ENCODE measurements at places on chromosomes 11 and 22. TPM values are rescaled to one million over a fixed set of nuclear protein-coding genes. Genes with fewer than 3 reads are reported as not detected.

DNA sequence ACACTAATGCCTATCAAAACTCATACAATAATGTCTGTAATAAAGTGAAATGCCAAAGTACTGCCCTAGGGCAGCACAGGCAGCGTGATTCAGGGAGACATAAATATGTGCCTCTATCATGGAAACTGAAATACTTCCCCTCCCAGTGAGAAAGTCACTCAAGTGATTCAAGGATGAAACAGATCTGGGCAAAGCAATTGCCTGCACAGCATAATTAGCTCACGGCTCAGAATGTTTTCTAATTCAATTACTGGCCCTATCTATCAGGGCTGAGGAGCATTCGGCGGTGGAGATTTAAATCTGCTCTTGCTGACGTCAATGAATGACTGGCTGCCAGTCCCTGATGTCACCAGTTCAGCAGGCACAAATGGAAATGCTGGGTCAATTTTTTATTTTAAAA is 27.7 kb upstream of the PPP2R1B start:
- no peak overlapping the region for H3K4me3 ChIP-seq
- H3K4me1 ChIP-seq: no peaks in the 10 kb centered on the region
- H3K27ac ChIP-seq: no peak overlapping the region
- no peak for DNase-seq
- peaks cover 6% of the 10 kb centered on the region for H3K36me3 ChIP-seq

DNA sequence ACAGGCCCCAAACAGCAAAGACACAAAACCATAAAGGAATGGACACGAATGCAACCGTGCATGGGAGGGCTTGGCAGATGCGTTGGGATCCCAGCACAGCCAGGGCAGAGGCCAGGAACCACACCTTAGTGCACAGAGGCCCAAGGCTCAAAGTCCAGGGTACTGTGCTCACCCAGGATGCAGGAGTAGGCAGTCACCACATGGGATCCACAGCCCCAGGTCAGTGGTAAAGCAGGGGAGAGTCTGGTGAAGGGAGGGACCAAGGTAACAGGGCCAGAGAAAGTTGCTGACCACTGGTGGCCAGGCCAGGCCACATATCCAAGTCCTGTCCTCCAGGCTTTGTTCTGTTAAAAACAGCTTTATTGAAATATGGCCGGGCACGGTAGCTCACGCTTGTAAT is 6.5 kb upstream of the CERK start:
- H3K4me3 ChIP-seq: no peak overlapping the region
- no peaks in the 10 kb centered on the region for H3K27me3 ChIP-seq
- peaks cover 12% of the 10 kb centered on the region for H3K4me1 ChIP-seq
- H3K27ac ChIP-seq: no peak overlapping the region
- DNase-seq: no peak

GRCh38 chr22:50278461-50278860 is 8.3 kb upstream of the MAPK11 start:
- no peaks in the 10 kb centered on the region for H3K27me3 ChIP-seq
- H3K27ac ChIP-seq: no peak overlapping the region
- H3K4me1 ChIP-seq: no peaks in the 10 kb centered on the region
- DNase-seq: no peak
- H3K4me3 ChIP-seq: no peak overlapping the region
- H3K36me3 ChIP-seq: no peaks in the 10 kb centered on the region

DNA sequence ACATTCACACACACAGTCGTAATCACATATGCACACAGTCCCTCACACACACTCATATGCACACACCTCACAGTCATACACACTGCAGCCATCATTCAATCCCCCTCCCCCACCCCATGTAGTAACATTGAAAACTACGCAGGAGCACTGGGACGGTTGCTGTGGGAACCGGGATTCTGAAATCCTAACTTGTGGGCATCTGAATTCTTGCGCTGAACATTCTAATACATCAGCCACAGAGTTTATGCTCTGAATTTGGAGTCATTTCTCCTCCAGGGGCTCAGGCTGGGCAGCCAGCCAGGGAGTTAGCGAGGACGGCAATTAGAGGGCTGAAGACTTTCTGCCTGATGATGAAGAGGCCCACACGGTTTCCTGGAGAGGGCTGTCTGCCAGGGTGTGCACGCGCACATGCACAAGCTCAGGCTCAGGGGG is 32.7 kb downstream of the CD6 start:
- H3K36me3 ChIP-seq: peaks cover 18% of the 10 kb centered on the region
- peaks cover 96% of the 10 kb centered on the region for H3K4me1 ChIP-seq

DNA sequence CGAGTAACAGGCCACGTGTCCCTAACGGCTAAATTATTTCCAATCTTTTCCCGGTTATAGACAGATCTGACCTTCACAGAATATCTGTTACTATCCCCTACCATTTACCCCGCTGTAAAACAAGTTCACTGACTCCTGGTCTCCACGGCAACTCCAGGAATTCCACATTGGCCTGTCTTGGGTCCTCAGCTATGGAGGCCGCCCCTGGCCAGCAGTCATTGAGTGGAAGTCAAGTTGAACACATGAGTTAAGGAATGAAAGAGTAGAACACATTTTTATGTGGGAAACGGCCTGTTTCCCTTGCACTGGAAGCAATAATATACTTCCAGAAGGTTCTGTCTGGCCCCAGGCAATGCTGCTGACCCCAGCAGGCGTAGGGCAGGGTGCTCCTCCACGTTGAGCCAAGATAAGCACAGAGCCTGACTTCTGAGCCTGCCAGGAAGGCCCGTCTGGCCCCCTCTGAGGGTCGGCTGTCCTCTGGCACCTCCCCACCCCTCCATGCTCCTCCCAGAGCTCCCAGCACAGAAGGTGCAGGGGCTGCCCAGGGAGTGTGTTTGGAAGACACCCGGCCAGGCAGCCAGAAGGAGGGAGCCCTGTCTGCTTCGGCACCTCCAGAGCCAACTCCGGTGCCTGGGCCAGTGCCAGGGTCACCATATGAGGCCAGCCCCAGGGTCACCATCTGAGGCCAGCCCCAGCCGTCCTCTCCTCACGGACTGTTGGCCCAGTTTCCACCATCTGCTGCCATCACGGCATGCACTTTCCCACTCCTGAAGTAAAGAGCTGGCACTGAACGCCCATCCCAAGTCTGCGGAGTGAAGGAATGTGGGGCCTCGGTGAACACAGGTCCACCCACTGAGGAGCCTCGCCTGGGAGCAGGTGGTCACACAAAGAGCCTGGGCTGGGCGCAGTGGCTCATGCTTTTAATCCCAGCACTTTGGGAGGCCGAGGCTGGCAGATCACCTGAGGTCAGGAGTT is 813.2 kb downstream of the BRD1 start:
- no peak for DNase-seq
- no peak overlapping the region for H3K4me3 ChIP-seq
- H3K4me1 ChIP-seq: no peaks in the 10 kb centered on the region
- no peak overlapping the region for H3K27ac ChIP-seq

DNA sequence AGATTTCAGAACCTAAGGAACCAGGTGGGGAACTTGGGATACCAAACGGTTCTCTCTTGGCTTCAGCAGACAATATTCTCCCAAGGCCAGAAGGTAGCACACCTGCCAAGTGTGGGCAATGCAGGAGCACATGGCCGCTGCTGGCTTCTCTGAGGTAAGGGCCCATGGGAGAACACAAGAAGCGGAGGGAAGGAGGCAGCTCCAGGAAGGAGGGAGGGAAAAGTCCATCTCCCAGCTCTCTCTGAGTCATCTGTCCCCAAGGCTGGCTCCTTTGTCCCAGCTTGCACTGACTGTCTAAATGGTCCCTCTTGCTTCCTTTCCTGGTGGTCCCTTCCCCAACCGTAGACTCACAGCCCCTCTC is 557.9 kb upstream of the CADM1 start:
- H3K36me3 ChIP-seq: no peaks in the 10 kb centered on the region
- no peak for DNase-seq
- H3K27me3 ChIP-seq: no peaks in the 10 kb centered on the region
- H3K4me1 ChIP-seq: no peaks in the 10 kb centered on the region
- no peak overlapping the region for H3K4me3 ChIP-seq

DNA sequence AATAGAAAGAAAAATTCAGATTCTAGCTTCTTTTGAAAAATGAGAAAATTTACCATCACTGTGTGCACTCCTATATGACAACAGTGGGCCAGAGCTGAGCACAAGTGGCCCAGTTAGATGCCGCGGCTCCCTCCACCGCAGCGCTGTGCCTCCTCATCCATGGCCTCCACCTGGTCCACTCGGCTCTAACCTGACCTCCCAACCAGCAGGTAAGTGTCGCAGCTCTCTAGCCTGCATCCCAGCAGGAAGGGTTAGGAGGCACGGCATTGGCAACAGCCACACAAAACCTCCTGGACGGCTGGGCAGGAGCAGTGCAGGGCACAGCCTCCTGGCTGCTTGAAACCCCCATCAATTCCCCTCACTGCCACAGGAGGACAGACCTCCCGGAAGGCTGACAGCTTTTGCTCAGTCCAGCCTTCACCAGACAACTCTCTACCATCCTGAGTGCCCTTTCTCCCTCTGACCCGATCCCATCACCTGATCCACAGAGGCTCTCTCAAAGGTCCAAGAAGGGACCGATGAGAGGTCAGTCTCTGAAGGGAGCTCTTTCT is 76.1 kb downstream of the RPL27A start:
- peaks cover 6% of the 10 kb centered on the region for H3K27me3 ChIP-seq
- no peaks in the 10 kb centered on the region for H3K4me1 ChIP-seq
- H3K36me3 ChIP-seq: no peaks in the 10 kb centered on the region
- DNase-seq: no peak
- no peak overlapping the region for H3K4me3 ChIP-seq

- H3K4me3 ChIP-seq: no peak overlapping the region
- DNase-seq: no peak
- H3K36me3 ChIP-seq: no peaks in the 10 kb centered on the region
Measured at GRCh38 chr11:112784323-112785073, 176.7 kb upstream of the NCAM1 start.

DNA sequence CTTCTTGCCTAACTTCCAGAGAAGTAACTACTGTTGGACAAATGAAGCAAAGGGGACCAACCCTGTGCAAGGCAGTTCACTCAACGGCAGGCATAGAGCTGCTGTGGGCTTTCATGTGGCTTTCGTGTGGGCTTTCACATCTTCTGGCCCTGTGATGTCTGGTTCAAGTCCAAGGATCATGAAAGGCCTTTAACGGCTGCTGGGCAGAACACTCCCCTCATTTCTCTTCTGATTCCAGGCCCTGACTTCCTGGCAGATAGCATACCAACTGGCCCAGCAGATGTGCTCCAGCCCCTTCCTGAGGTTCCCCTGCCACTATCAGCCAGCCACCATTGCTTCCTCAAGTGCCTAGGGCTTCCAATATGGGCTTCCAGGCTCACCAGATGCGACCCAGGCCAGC is 28.7 kb upstream of the CTR9 start:
- DNase-seq: no peak
- peaks cover 6% of the 10 kb centered on the region for H3K36me3 ChIP-seq
- H3K27me3 ChIP-seq: peaks cover 25% of the 10 kb centered on the region
- H3K4me1 ChIP-seq: peaks cover 19% of the 10 kb centered on the region

DNA sequence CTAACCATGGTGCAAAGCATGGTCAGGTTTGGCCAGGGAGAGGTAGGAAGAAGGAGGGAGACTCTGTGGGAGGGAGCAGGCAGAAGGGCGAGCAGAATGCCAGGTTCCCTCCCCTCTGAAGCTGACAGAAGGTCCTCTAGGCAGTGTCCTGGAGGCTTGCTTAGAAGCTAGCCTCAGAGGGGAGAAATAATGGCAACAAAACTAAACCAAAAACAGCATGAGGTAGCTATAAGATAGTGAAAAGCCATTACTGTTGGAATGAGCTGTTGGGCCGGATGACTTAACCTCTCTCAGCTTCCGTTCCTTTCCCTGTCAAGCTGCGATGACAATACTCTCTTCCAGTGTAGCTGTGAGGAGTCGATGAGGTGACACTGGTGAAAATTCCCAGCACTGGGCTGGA is 36.6 kb downstream of the RASSF10 start:
- H3K27me3 ChIP-seq: peaks cover 16% of the 10 kb centered on the region
- H3K36me3 ChIP-seq: no peaks in the 10 kb centered on the region
- H3K4me1 ChIP-seq: no peaks in the 10 kb centered on the region
- DNase-seq: no peak
- no peak overlapping the region for H3K27ac ChIP-seq

GRCh38 chr11:129458278-129458677 is 82.6 kb downstream of the BARX2 start:
- no peaks in the 10 kb centered on the region for H3K4me1 ChIP-seq
- no peak overlapping the region for H3K27ac ChIP-seq
- H3K4me3 ChIP-seq: no peak overlapping the region
- no peak for DNase-seq

DNA sequence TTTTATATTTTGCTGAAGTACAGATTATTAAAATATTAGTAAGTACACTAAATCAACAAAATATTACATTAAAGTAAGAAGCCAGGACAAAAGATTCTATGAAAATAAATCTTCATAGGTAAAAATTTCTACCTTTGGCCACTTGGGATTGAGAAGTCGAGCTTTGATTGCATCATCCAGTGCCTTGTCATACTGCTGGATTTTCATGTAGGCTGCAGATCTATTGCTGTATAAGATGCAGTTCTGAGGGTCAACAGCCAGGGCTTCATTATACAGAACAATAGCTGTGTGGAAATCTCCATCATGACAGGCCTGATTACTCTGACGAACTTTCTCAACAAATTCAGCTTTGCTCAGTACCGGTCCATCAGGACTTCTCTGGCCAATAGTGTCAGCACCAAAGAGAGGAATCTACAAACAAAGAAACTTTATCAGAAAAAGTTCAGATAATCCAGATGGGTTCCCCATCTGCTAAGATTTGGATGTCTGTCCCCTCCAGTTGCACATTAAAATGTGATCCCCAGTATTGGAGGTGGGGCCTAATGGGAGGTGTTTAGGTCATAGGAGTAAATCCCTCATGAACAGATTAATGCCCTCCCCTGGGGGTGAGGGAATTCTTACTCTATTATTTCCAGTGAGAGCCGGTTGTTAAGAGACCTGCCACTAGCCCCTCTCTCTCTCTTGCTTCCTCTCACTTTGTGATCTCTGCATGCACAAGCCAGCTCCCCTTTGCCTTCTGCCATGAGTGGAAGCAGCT is 50.0 kb downstream of the TTC28 start:
- peaks cover 40% of the 10 kb centered on the region for H3K27me3 ChIP-seq
- H3K36me3 ChIP-seq: no peaks in the 10 kb centered on the region
- no peak for DNase-seq
- no peak overlapping the region for H3K27ac ChIP-seq

CATSPERZ gene
- 1.1 TPM for total RNA-seq

MS4A1 gene
- 1.6 TPM for total RNA-seq

PLEKHB1 gene
- total RNA-seq: 8.5 TPM

SART1 gene
- total RNA-seq: 75.9 TPM

GPR83 gene
- total RNA-seq: 0.19 TPM

FAM181B gene
- not detected for total RNA-seq

TRIM29 gene
- not detected for total RNA-seq

NF2 gene
- total RNA-seq: 35.5 TPM

GAL3ST3 gene
- 0.42 TPM for total RNA-seq

CYP2D6 gene
- 6.8 TPM for total RNA-seq
